ENCODE measurements at places on chromosomes 2 and 18.
A peak's percentile ranks its signal among the peaks of the same experiment; 100 is the strongest.

GRCh38 chr2:96510931-96511595 lies 5.9 kb upstream of the NEURL3 start:
- DNase-seq, result no peak

- DNase-seq, result no peak
These were observed 19.6 kb upstream of the KIF3C start for GRCh38 chr2:26001743-26002351.

- peak; percentile 4 for DNase-seq
These were observed 157.3 kb downstream of the CDCA7 start for GRCh38 chr2:173511942-173512341.

DNA sequence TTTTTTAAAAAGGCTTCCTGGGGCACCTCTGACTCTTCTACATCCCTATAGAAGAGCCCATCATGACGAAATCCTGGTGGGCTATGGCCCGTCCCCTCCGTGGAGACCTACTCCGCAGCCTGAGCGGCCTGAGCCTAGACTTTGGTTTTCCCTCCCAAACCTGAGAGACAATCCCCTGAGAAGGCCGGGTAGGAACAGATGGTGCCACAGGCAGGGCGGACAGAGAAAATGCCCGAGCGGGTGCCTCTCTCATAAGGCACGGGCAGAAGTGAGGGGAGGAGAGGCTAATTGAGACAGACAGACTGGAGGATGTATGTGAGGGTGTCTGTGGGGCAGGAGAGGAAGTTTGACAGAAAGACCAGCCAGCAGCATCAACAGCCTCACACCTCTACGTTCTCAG lies 20.2 kb upstream of the SFXN5 start:
- DNase-seq, result no peak

- DNase-seq, result peak; percentile 82
These were observed 8.1 kb downstream of the EMX1 start for GRCh38 chr2:72925328-72925943.

GRCh38 chr2:226273440-226273839 lies 526.2 kb downstream of the IRS1 start:
- DNase-seq, result no peak

GRCh38 chr2:106105151-106105922 lies 88.8 kb downstream of the UXS1 start:
- no peak for DNase-seq

DNA sequence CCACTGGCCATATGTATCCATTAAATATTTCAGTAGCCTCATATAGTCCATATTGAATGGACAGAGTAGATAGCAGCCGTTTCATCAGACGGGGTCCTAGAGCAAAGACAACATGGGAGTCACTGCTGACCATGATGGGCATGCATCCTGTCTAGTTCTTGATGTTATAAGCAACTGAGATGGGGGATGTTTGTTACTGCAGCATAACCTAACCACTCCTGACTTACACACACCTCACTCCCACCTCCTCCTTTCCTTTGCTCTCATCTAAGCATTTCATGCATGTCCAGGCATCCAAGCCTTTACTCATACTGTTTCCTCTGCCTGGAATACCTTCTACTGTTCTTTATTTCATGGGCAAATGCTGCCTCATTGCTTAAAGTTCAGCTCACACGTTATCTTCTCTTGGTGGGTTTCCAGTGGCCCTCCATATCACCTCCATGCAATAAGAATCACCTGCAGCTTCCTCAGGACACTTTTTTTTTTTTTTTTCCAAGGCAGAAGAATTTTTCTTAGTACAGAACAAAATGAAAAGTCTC lies 87.8 kb downstream of the DDX1 start:
- DNase-seq, result no peak

GRCh38 chr2:105777031-105777482 lies 32.3 kb downstream of the NCK2 start:
- no peak for DNase-seq

- DNase-seq, result no peak
These were observed 21.6 kb upstream of the SULT1C4 start for GRCh38 chr2:108355906-108356734.

- no peak for DNase-seq
These were observed 16.9 kb downstream of the QPCT start for GRCh38 chr2:37361216-37361815.

DNA sequence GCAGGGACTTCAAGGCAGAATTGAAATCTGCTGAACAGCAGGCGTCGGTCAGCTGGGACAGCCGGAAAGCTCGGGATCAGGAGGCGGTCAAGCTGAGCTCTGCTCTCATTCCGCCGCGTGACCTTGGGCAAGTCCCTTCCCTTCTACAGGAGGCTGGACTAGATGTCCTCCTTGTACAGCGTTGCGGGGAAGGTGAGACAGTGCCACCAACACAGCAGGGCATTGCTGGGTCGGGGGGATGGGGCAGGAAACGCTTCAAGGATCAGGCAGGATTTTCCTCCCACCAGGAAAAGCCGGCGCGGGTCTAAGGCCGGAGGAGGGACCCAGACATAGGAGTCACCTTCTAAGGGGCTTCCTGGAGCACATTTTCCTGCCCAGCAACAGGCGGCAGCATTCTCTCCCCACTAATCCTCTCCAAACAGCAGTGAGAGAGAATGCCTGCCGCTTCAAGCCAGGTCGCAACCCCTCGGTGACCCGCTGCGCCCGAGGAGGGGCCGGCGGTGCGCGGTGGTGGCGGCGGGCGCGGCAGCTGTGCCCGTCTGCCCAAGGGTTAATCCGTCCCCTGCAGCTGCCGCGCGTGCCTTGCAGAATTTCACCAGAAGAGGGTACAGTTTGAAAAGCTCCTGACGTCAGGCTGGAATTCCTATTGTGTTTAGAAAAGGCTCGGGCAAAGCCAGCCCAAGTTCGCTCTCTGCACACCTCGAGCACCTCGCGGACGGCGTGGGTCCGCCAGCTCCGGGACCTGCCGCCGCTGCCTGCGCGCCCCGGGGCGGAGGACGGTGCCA lies at the start of gene KCNF1:
Gene KCNF1, plus strand, starts transcription at position 644 of the 785 bp plus-strand sequence. CDS start 493 bp downstream, outside the sequence.
- peak; percentile 90 for DNase-seq

GRCh38 chr18:13605477-13605876 lies 120.9 kb downstream of the FAM210A start:
- DNase-seq, result no peak

DNA sequence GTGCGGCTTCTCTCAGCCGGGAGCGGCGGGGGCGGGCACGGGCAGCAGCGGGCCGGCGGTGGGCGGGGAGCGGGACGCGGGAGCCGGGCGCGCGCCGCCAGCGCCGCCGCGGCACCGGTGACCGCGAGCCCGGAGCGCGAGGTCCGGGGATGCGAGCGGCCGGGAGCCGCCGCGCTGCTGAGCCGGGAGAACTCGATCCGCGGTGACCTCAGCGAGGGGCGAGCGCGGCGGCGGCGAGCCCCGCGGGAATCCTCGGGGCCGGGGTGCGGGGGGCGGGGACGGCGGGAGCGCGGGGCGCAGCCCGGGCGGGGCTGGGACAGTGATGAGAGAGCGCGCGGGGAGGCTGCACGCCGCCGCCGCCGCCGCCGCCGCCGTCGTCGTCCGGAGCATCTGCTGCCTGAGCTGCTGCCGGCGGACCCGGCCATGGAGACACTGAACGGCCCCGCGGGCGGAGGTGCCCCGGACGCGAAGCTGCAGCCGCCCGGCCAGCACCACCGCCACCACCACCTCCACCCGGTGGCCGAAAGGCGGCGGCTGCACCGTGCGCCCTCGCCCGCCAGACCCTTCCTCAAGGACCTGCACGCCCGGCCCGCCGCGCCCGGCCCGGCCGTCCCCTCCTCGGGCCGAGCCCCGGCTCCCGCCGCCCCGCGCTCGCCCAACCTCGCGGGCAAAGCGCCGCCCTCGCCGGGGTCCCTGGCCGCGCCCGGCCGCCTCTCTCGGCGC lies at the start of gene MTCL1:
Gene MTCL1, plus strand, starts transcription at position 319 of the 723 bp plus-strand sequence. Its CDS starts 105 bp downstream, at position 424.
- DNase-seq, result peak; percentile 89

- no peak for DNase-seq
These were observed 205.5 kb downstream of the BCL2 start for GRCh38 chr18:63113899-63114565.

- no peak for DNase-seq
These were observed 27.8 kb downstream of the DYSF start for GRCh38 chr2:71481111-71481510.

DNA sequence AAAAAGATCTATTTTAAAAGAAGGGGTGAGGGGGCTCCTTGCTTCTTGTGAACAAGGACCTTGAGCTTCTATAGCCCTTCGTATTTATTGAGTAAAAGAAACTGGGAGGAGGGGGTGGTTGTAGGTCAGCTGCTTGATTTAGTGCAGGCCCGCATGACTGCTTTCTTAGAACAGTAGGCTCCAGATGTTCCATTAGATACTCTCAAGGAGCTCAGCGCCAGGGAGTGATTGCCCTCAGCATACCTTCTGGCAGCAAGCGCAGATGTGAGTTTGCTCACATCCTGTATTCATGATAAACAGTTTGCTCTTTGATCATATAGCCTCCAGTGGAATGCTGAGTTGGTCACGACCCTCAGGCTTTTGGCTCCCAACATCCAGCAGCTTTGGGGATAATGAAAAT lies 108.9 kb upstream of the XPO1 start:
- DNase-seq, result no peak

DNA sequence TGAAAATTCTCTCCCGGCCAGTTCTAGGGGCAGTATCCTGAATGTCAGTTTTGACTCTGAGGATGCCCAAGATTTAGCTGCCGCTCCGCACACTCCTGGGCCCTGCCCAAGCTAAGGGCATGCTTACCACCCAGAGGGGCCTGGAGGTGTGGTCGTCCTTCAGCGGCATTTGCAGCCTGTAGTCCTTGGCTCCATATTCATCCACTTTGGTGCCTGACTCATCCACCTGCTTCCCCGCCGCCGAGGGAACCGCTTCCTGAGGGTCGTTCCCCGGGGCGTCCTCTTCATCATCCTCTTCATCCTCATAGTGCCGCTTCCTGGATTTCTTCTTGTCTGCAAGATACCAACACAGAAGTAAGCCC lies 577 bp downstream of the ERCC3 start:
- no peak for DNase-seq

DNA sequence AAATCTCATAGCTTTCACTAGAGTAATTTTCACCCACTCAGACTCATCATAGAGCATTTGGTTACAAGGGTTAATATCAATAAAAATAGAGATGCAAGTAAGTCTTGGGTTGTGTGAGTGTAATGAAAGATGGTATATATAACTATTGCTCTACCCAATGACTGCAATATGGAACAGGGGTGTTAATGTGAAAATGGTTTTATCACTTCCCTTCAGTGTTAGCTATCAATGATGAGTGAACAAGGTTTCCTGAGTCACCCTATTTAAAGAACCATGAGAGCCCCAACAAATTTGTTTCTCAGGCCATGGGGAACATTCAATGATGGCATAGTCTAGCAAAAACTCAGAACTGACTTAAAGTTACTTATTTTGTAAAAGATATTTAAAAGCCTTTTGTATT lies 1133.6 kb upstream of the ZEB2 start:
- DNase-seq, result no peak

DNA sequence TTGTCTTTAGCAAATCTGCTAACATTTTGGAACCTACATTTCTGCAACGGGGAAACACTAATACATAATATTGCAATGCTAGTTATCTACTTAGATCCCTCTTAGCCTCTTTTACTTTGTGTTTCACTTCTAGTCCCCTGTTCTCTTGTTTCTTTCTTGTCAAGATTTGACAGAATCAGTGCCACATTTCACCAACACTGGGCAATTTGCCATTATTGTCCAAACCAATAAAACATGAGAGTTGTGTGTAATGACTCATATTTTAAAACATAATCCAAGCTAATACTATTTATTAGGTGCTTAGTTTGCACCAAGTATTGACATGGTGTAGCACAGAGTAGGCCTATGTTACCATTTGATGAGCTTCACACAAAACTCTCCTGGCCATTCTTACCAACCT lies 33.7 kb upstream of the ACVR1C start:
- DNase-seq, result no peak

- DNase-seq, result no peak
These were observed 95.6 kb upstream of the PDE1A start for GRCh38 chr2:182522405-182522896.

GRCh38 chr18:59063300-59063906 lies 76.3 kb upstream of the SEC11C start:
- no peak for DNase-seq

GRCh38 chr2:112163541-112163981 lies 25.4 kb downstream of the FBLN7 start:
- DNase-seq, result no peak
